Esophagus mucosa (tissue), 1 donor: ENCODE measurements at places on chromosomes 5 and 9. TPM values are rescaled to one million over a fixed set of nuclear protein-coding genes. Genes with fewer than 3 reads are reported as not detected.

GRXCR2 gene
- total RNA-seq, result not detected

PPIP5K2 gene
- total RNA-seq, result 26.7 TPM

QRFP gene
- total RNA-seq, result not detected

NMUR2 gene
- total RNA-seq, result not detected

C5orf58 gene
- not detected for total RNA-seq

SMIM33 gene
- total RNA-seq, result not detected

CREB3 gene
- 15.1 TPM for total RNA-seq

BAAT gene
- 0.08 TPM for total RNA-seq

IL5 gene
- not detected for total RNA-seq

SPATA31A3 gene
- total RNA-seq, result not detected

PRRT1B gene
- not detected for total RNA-seq

ZNF454 gene
- total RNA-seq, result 0.52 TPM

LCN12 gene
- total RNA-seq, result 0.80 TPM

CATSPER3 gene
- total RNA-seq, result 0.40 TPM

RGS7BP gene
- total RNA-seq, result 0.12 TPM

NUTM2F gene
- not detected for total RNA-seq

IZUMO3 gene
- total RNA-seq, result not detected

SNCB gene
- total RNA-seq, result not detected

RXRA gene
- 52.4 TPM for total RNA-seq

EPB41L4B gene
- total RNA-seq, result 1.1 TPM

TAL2 gene
- total RNA-seq, result not detected

CMYA5 gene
- 0.36 TPM for total RNA-seq

NTRK2 gene
- total RNA-seq, result 9.8 TPM

PCYOX1L gene
- total RNA-seq, result 6.5 TPM

ZNF189 gene
- total RNA-seq, result 5.1 TPM

CCNJL gene
- 2.6 TPM for total RNA-seq
